Left kidney (tissue), 8 donors: ENCODE measurements at places on chromosomes 6 and 20.

DNA sequence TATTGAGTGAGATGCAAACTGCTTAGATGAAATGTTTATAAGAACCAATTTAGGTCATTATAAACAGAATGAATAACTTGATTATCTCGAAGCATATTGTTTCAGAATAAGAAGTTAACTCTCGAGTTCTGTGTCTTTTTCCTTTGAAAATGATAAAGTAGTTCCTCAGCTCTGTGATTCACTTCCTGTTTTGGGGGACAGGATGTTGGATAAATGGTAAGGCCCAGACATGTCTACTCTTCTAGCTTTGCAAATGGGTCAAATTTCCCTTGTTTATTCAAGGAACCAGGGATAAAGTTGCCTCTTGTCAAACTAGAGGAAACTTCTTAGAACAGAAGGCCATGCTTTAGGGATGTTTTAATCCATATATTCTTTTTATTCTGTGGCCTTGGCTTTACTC, 246.9 kb downstream of the SOX4 start:
- DNase-seq: no peak

DNA sequence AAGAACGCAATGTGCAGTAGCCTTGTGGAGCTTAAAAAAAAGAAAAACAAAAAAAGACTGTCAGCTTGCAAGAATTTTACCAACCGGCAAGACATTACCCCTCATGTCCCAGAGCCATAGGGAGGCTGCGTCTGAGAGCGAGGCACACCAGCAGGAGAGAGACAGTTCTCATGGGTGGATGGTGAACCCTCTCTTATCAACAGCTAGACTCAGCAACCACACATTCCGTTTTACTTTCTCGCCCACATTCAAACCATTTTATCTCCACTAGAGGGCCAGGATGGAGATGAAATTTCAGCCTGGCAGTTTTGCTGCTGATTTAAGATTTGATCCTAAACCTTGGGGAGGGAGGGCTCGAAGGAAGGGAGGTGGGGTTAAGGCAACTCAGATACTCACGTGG, 247.0 kb downstream of the ATXN1 start:
- peak; percentile 66 for DNase-seq

DNA sequence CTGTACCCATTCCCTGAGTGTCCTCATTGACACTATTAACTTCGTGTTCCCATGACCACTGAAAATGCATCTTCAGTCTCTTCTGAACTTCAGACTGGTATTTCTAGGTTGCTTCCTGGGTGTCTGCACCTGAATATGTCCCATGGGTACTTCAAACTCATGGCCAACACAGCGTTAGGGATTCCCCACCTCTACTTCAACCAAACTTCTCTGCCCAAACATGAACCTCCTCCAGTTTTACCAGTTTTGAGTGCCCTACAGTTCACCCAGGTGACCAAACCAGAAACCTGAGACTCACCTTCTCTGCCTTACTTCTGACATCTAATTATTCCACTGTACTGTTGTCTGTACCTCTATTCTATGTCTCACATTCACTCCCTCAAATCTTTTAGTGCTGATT, 99.5 kb upstream of the SUPT3H start:
- no peak for DNase-seq

DNA sequence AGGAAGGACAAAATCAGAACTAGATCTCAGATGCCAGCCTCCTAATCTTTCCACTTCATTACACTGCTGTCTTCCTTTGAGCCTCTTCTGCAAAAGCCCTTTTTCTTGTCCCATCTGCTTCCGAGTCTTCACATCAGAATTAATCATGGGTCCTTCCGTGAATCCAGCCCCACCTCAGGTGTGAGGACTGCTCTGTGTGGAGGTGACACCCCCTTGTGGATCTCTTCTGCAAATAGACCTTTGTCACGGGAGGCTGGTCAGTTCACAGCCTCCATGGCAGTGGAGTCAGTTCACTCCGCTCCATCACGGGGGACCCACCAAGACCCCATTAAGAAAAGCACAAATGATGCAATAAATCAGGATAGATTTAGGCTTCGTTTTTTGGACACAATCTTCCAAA, 171.1 kb downstream of the ADAT2 start:
- no peak for DNase-seq

DNA sequence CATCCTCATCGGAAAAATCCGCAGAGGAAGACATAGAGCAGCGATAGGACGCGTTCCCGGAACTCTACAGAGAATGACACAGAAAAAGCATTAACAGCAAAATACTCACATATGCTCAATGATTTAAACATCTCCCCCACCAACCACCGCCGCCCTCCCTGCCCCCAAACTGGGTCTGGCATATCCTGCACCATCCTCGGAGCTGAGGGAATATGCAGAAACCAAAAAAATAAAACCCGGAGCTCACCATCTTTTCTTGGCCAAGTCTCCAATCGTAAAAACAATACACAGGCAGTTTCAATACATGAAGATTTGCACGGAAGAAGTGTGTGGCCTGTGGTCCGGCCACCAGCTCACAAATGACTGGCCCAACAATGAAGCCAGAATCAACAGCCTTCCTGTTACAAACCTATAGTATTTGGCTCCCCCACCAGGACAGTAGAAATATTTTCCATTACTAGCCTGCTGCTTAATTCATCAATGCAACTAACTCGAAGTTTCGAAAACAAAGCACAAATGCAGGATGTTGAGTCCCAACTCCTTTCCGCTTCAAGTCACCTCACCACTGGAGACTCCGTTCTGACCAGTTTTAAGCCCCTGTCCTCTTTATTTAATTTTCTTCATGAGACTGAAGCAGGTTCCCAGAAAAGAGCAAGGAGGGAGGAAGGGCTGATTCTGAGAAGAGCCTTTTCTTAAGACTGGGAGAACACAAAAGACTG, 103.2 kb upstream of the BEND6 start:
- DNase-seq: peak; percentile 80

DNA sequence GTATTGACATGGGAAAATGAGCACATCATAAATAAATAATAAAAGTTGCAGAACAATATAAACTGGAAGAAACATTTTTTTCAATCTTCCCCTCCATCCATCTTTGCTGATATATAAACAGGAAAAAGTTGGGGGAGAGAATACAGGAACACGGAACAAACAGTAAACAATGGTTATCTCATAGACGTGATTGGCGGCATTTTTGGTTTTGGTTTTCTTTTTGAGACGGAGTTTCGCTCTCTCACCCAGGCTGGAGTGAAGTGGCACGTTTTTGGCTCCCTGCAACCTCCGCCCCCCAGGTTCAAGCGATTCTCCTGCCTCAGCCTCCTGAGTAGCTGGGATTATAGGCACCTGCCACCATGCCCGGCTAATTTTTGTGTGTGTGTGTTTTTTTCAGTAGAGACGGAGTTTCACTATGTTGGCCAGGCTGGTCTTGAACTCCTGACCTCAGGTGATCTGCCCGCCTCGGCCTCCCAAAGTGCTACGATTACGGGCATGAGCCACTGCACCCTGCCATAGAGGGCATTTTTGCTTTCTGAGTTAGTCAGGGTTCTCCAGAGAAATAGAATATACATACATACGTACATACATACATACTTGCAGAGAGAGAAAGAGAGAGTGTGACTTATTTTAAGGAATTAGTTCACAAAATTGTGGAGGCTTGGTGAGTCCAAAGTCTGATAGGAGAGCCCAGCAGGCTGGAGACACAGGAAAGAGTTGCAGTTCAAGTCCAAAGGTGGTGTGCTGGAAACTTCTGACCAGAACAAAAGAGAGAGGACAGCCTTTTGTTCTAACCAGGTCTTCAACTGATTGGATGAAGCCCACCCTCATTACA, 22.6 kb downstream of the GNL1 start:
- no peak for DNase-seq

DNA sequence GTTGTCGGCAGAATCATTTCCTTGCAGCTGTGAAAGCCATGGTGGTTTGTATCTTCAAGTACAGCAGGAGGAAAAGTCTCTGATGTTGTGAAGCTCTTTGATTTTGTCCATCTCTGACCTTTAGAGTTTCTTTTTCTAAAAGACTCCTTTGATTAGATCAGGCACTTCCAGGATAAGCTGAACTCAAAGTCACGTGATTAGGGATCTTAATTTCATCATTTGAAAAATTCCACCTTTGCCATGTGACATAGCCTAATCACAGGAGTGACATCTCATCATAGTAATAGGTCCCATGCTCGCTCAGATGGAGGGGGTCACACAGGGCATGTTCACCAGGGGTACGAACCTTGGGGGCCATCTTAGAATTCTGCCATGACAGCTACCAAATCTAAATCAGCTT, 441.5 kb upstream of the CDH4 start:
- no peak for DNase-seq

- DNase-seq: no peak
Observed at GRCh38 chr20:57040924-57041323, 225.5 kb downstream of the BMP7 start.

- peak; percentile 66 for DNase-seq
Observed at GRCh38 chr6:17473554-17473953, 80.2 kb downstream of the CAP2 start.

DNA sequence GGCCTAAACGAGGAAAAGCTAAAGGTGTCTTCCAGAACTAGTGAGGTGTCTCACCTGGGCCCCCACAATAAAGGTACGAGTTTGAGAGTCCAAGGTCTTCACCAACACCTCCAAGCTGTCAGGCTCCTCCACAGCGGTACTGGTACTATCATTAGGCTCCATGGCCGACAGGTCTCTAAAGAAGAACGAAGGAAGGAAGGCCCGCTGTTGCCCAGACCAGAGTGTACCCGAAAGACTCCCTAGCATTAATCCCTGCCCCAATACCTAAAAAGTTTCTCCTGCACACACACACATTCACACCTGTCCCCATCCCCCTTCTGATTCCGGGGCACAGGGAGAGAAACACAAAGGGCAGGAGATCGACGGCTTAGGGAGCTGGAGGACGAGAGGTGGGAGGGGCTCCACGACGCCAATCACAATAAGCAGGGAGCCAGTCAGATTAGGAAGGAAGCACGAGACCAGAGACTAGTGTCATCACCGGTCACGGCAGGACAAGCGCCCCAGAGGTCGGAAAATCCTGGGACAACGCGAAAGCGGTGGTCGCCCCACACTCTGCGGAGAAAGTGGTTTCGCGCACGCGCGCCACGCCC, 764 bp downstream of the BAG6 start:
- peak; percentile 57 for DNase-seq

DNA sequence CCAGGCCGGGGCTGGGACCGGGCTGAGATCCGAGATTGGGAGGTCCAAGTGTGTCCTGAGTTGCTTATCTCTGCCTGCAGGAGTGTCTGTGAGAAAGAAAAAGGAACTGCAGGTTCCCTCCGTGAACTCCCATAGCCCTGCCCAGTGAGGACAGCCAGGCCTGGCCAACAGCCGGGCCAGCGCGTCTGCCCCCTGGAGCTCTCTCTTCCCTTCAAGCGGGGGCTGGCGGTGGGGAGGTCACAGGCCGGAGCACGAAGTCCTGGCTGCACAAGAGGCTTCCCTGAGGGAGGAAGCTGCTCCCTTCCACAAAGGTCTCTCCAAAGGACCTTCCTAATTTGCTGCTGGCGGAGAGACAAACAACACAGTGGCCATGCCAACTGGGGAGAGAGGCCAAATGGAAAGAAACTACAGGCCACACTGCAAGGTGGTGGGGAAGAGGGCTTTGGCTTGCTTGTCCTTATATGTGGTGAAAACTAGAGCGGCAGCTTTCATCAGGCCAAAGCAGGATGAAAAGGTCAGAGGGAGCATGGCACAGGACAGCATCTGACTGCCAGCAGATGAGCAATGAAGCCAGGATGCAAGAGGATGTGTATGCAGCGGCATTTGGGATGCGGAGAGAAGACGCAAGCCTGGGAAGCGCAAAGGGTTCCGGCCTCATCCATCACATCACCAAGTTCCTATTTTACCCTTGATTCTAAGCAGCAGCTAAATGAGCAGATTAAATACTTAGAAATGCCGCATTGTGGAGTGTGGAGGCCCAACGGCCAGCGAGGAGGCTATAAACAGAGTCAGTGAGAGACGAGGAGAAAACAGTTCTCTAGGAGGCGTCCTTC, 260.0 kb downstream of the ERMARD start:
- no peak for DNase-seq

DNA sequence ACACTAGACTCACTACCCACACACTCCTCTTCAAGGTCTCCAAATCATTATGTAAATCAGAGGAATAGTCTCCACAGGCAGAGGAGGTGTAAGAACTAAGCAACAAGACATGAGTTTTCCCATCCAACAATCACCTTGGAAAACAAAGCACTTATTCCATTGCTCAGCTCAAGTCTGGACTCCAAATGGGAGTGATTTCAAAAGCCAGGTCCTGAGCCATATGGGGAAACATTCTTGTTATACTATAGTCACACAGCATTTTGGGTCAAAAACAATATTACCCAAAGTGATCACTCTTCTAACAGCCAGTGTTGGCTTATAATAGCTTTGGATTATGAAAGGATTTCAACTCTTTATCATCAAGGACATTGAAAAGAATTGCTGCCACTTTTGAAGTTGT, 3.6 kb upstream of the PRPH2 start:
- DNase-seq: no peak

DNA sequence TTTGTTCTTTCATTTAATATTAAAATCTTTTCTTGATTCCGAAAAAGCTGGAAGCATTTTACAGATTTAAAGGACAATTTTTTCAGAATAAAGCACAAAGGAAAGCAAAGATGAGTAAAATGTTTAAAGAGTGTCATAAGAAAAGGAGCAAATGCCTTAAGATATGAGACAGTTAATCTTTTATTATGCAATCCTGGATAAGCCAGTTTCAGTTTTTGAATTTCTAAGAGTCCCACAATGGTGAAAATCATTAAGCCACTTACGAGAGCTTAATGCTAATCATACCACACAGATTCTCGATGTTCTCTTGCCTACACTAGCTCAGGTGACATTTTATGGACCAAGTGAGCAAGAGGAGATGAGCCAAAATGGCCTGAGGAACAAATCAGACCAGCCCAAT, 103.7 kb upstream of the RNF217 start:
- DNase-seq: no peak

GRCh38 chr6:125154761-125155135, 1.2 kb downstream of the TPD52L1 start:
- DNase-seq: peak; percentile 14

- no peak for DNase-seq
Observed at GRCh38 chr20:18091623-18092022, 33.9 kb upstream of the OVOL2 start.

DNA sequence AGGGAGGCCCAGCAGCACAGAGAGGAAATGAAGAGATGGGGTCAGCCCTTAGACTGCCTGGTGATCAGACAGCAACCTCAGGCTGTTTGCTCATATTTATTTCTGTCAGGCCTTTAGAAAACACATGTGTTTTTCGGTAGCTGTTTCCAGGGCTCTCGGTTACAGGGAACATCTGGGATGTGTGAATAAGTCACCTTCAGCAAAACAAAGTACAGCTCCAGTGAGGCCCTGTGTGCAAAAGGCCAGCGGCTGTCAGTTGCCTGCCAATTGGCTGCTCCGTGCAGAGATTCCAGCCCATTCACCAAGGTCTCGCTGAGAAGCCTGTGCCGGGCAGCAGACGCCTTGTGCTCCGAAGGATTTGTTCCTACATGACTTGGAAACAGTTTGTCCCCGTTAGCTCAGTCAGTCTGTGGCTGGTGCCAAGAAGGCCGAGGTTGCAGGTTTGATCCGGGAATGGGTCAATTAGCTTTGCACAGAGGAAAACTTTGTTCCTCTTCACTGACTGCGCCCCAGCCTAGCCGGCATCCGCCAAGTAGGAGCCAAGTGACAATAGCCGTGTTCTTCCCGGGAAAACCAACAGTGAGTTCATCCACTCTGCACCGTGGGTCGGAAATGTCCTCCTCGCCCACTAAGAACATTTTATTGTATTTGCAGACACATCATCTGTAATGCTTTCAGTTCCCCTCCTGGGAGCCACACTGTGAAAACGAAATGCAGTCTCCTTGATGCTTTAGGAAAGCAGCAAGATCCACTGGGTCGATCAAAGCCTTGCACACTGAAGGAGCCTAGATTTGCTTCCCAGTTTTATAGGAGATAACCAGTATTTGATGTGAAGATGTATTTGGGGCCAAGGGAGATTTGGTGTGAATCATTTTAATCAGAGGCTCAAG, 315.4 kb upstream of the CDYL start:
- DNase-seq: no peak

GRCh38 chr6:25472306-25472705, 179.7 kb upstream of the SCGN start:
- no peak for DNase-seq
